ENCODE measurements at places on chromosomes 3 and 15.

DNA sequence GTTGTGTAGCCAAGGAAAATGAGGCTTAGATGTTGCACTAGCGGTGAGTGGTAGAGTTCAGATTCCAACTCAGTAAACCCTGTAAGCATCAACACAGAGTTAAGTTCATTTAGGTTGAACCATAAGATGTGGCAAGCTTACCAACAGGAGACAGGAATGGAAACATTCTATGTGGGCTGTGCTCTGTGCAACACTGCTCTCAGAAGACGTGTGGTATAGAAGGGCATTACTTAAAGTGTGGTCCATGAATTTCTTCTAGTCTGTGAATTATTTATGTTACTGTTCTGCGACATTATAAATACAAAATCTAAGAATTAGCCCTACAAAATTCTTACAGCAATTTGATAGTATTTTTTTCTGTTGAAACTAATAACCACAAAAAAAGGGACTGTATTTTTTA lies 213.3 kb downstream of the GRM7 start:
- DNase-seq = no peak

GRCh38 chr3:60307562-60308199 lies 943.6 kb downstream of the FHIT start:
- DNase-seq = no peak

DNA sequence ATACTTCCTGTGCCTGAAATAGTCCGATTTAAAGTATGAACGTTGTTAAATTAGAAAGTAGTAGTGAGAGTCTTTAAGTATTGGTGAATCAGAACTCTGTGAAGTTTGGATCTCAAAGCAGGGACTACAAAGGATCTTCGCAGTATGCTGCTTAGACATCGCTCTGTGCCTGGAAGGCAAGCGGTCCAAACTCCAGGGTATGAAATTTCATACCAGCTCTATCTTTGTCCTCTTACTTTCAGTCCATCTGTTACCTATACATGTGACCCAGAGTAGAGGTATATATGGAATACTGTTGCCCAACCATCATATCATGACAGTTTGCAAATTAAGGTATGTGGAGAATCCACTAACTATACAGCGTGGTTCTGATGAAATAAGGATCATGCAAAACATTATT lies 34.5 kb downstream of the VPS8 start:
- DNase-seq = no peak

DNA sequence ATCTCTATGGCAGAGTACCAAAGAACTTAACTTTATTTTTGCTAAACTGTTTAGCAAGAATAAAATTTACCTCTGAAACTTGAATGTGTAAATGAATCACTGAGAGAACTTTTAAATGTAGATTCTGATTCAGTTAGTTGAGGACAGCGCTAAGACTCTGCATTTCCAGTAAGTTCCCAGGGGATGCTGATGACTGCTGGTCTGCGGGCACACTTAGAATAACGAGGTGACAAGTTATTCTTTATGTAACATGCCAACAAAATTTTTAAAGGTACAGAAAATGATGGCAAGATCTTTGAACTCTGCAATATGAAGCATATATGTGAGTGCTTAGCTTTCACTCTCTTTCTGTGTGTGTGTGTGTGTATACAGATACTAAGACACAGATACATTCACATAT lies 56.4 kb downstream of the TGFBR2 start:
- DNase-seq = no peak

GRCh38 chr3:10557781-10558373 lies 52.5 kb upstream of the ATP2B2 start:
- no peak for DNase-seq

DNA sequence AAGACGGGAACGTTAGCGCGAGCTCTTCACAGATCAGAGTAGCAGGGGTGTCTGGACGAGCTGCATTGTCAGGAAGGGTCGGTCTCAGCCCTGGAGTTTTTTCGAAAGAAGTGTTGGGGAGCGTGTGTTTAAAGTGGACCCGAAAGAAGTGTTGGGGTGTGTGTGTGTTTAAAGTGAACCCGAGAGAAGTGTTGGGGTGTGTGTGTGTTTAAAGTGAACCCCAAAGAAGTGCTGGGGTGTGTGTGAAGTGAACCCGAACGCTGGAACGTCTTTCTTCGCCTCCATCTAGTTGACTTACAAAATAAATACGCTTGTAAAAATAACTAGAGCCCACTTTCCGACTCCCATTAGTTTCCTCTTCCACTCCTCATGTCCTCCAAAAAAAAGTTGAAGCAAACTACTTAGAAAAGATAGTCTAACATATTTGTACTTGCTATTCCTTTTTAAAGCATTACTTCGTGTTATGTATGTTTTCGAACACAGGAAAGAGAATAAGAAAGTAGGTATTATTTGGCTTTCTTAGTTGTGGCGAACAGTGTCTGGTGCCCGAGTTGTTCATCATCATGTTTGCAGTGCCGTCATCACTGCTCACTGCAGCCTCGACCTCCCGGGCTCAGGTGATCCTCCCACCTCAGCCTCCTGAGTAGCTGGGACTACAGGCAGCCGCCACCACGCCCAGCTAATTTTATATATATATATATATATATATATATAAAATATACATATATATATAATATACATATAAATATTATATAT lies 1.0 kb downstream of the LRCH3 start:
- DNase-seq = no peak

DNA sequence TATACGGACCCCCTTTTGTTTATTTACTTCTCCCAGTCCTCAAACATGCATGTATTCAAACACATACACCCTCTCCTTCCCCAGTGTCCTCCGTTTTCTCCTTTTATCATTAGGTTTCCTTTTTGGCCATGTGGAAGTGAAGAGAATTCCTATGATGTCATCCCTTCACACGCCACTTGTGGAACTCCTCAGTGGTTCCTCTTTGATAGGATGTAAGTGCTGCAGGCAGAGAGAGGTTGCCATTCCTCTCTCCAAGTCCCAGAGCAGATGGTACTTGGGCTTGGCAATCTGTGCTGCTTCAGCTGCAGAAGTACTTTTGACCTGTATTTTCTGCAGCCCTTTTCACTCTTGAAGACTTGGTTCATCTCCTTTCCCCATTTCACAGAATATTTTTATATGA lies 32.9 kb upstream of the CRTC3 start:
- no peak for DNase-seq

GRCh38 chr3:196660381-196661166 lies 21.1 kb downstream of the NRROS start:
- peak; percentile 28 for DNase-seq

- no peak for DNase-seq
Measured at GRCh38 chr15:66503780-66504562, 684 bp downstream of the RPL4 start.

DNA sequence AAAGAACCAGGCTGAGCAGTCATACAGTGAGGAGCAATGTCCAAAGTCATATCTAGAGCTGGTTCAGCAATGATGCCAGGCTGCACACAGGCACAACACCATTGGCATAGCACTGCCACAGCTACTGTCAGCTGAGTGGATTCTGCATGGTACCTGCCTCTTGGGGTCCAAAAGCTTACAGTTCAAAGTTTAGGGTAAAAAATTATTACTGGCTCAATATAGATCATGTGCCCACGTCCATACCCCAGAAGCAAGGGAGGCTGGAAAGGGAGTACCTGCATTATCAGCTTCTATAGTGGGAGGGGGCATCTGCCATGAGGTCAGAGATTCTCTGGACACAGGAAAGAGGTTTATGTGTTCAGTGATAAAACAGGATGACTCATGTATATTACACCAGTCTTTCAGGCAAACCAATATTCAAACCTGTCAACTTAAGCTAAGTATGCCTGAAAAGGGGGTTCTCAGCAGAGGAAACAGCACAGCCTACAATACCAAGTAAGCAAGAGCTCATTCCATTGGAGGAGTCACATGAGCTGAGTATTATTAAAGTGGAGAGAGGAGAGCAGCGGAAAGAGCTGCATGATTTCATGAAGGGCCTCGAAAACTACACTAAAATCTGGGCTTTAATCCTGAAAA lies 99.0 kb downstream of the ANO10 start:
- no peak for DNase-seq

- DNase-seq = no peak
Measured at GRCh38 chr3:188389711-188390342, 235.9 kb downstream of the LPP start.

GRCh38 chr15:73367624-73368300 lies 996 bp downstream of the HCN4 start:
- DNase-seq = no peak

DNA sequence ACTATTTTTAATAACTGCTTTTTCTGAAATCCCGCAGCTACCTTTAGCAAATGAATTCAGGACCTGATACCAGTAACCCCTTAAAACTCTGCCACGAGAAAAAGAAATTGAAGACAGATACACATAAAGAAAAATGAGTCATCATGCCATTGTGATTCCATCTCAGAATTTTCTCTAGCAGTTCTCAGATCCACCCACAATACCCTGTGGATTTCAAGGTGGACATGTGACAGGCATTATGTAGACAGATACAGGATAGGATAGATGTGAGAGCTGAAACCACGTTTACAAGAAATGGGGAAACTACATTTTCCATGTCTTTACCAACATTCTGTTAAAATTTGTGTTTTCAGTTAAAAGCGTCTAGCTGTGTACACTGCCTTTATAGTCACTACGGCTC lies 291.9 kb upstream of the NR2F2 start:
- no peak for DNase-seq

DNA sequence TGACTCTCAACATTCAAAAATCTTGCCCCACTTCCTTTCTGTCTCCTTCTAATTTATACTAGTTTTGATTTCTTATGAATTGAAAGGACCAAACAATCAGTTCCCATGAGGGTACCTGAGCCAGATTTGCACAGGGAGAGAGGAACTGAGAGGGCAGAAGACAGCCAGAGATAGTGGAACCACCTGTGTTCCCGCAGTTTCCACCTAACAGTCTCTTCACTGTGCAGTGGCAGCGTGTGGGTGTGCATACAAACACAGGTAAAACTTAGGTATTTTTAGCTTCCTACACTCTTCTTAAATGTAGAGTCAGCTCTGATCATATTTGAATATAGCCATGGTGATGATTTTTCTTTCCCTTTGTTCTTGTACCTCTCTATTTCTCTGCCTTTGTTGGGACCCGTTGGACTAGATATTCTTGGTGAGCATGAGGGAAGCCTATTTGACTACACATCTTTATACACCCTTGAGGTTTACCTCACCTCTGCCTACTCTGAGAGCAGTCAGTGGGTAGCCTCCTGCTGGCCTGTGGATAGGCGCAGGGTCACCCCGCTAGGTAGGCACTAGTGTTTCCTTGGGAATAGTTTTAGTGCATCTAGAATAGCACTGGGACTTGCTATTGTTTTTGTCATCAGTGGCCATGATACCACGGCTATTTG lies 58.8 kb downstream of the MAP3K13 start:
- no peak for DNase-seq

- DNase-seq = no peak
Measured at GRCh38 chr3:14252321-14253021, 73.9 kb downstream of the LSM3 start.

DNA sequence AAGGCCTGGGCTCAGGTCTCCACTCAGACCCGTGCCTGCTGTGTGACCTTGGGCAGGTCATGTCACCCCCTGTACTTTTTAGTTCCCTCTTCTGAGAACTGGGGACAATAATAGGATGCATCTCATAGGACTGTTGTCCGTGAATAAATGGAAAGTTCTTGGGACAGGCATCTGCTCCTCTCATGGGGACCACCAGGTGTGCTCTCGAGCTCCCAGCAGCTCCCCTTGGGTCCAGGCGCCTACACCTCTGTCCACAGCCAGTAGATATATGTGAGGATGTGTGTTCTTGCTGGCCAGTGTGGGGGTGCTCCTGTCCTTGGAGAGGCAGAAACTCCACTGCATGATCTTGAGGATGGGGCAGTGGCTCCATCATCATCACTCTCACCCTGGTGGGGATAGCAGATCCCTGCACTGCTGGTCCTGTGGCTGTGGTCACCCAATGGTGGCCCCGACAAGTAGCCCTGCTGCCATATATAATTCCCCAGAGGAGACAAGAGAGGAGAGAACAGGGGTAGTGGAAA lies 257.6 kb upstream of the TLE3 start:
- DNase-seq = peak; percentile 21

DNA sequence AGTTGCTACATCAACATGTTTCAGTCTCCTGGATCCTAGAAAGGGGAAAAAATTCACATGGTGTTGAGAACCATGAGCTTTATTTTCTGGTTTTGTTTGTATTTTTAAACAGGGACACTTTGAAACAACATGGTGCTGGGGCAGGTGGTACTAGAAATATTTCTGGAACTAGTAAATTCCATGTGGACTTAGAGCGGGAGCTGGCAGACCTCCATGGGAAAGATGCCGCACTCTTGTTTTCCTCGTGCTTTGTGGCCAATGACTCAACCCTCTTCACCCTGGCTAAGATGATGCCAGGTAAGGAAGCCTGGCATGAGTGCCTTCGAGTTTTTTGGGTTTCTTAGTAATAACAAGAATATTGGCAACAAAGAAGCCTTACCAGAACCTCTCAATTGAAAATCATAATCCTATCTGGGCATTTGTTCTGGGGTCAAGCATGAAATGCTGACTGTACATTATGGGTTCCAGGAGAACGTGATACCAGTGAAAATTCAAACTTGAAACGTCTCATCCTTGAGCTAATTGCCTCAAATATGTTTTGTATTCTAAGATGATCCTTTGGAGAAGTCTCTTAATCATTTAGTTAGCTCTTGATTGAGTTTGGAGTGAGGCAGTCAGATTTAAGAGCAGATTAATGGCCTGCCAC lies 7.9 kb downstream of the ALAS1 start:
- no peak for DNase-seq

DNA sequence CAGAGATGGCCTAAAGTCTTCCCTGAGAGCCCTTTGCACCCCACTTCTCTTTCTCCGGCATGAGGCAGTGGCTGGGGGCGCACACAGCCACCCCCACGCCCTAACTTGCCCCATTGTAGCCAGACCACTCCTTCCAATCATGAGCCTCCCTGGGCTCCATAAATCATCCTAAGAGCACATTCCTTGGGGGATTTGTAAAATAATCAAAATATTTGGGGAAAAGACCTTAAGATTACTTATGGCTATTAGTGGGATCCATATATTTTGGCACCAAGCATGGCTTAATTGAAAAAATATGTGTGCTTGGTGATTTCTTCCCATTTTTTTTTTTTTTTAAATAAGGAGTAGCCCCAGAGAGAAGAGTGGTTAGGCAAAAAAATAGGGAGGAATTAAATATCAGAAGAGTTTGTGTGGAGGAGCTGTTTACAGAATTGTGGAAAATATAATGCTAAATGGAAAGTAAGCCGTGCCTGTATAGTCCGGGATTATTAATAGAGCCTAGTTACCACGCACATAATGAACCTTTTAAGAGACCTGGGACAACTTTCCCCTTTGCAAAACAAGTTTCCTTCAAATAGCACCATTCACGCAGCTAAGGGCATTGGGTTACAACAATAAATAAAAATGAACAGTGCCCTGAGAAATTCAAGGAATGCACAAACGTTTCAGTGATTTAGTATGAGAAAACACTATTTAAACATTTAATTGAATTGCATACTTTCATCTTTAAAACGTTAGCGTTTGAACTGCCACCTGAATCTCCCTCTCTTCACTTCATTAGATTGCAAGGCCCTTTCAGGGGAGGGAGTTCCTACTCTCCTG lies 46.1 kb downstream of the SMAD6 start:
- no peak for DNase-seq

- DNase-seq = no peak
Measured at GRCh38 chr3:116135457-116136085, 309.7 kb downstream of the LSAMP start.

GRCh38 chr3:70182166-70182565 lies 130.3 kb downstream of the MDFIC2 start:
- DNase-seq = no peak

GRCh38 chr15:69941706-69942495 lies 155.8 kb downstream of the TLE3 start:
- DNase-seq = no peak

- DNase-seq = peak; percentile 51
Measured at GRCh38 chr15:26628879-26629529, 143.9 kb downstream of the GABRB3 start.

GRCh38 chr15:98745650-98746374 lies 97.5 kb downstream of the IGF1R start:
- no peak for DNase-seq

Measured in right forelimb (tissue), 1 donor.